Activated T-cell treated with anti-CD3 and anti-CD28 coated beads, Interleukin-2, amount 50 U/mL, for 24 hours (primary cell): ENCODE measurements at places on chromosomes 6 and 20.

GRCh38 chr6:7900621-7901020 lies 10.0 kb downstream of the TXNDC5 start:
- DNase-seq = no peak

DNA sequence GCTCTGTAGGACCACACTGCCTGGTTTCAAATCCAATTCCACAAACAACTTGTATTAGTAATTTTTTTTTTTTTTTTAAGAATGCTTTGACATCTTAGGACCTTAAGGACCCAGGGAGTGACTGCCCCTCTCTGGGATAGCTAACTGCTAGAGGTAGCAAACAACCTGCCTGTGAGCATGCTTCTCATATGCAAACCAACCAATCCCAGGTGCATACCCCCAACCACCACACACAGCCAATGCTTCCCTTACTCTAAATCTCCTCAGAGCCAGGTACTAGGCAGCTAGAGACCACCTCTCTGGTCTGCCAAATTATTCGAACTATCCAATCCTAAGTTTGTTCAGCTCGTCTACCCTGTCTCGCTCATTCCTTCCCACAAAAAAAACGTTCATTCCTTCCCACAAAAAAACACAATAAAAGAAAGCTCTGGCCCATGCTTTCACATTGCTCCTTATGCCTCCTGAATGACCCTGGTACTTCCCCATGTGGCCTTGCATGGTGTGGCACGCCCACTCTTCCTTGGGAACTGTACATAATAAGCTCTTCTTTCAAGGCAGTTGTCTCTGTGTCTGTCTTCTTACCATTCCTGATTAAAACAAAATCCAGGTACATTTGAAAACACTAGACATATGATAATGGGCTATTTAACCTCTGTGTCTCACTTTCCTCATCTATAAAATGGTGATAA lies 6.4 kb downstream of the SERAC1 start:
- no peak for DNase-seq

DNA sequence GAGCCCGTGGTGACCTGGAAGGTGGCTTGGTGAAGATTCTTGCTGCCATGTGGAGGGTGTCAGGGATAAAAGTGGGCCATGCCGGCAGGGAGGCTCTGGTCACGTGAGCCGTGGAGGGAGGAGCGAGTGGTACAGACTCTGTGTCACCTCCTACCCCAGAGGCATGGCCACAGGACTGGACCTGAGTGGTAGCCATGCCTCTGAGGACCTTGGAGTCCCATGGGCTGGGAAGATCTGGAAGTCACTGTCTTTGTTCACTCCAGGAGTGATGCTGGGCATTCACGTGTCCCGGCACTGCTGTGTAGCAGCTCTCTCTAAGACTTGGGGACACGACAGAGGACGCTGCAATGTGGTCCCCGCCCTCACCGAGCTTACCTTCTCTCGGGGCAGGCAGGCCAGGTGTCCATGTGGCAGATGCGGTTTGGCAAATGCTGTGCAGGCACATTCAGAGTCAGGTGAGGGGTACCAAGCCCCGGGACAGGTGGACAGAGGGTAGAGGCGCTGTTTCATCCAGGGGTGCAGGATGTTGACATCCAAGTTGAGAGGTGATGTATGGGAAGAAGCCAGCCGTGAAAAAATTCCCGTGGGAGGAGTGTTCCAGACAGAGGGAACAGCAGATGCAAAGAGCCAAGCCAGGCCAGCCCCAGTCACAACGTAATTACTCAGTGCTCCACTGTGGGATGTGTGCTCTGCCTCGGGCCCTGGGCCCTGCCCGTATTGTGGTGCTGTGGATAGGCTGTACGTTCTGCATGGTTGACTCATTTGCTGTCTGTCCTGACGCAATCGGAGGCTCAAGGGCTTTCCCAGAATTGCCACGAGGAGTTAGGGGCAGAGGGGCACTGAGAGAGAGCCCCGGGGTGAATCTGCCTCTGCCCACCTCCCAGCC lies 307.8 kb downstream of the TAF4 start:
- DNase-seq = no peak

- DNase-seq = no peak
Measured at GRCh38 chr20:16321291-16321690, 252.0 kb downstream of the KIF16B start.

GRCh38 chr6:89087881-89088280 lies 7.3 kb downstream of the PNRC1 start:
- no peak for DNase-seq

- DNase-seq = no peak
Measured at GRCh38 chr6:18393698-18394097, 6.5 kb downstream of the RNF144B start.
